ENCODE measurements at places on chromosomes 4 and X.

DNA sequence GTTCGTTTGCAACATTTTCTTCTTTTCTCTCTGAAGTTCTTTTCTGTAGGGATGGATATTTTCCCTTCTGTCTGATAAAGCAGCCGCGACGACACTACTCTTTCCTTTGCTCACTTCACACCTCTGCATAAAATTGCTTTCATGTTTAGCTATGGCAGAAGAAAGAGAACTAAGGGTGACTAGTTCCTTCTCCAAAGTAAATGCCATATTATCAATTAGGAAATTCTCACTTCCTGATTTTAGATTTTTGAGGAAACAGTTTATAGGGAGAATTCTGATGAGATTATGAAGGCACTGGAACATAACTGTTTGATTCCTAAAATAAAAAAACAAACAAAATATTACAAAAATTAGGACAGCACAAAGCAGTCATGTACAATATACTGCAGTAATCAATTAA is 29.2 kb downstream of the FANCB start:
- DNase-seq: no peak

DNA sequence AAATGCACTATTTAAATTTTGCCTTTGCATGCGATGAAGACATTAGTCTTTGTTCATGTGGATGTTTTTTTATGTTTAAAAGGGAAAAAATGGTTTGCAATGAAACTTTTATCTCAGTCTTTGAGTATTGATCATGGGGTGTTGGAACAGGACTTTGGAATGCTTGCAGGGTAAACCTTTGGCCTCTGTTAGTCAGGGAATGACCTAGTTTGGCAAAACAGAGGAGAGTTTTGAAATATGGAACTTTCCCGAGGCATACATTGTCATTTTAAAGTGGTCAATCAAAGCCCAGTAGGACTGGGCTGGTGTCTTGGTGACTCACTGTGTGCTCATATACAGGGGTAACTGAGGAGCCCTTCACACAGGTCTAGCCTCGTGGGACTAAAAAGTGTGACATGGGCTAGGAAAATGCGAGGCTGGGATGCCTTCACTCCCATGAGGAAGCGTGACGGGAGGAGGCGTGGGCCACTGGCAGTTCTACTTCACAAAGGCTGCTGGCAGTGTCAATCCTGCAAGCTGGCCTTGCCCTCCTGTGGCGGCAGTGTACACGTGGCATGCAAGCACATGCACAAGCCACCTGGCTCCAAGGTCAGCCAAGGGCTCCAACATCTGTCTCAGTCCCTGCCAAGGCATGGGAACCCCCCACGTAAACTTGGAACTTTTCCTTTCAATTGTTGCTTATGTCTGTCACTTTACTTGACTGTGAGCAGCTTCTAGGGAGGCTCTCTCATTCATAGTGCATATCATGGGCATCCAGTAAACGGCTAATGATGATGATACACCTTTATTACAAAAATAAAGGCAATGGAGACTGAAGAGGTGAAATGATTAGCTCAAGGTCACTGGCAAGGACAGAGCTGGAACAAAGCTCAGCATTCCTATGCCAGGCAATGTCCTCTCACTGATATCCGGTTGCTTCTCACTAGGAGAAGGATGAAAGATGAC is 5.2 kb upstream of the F11 start:
- no peak for DNase-seq

- DNase-seq: no peak
These were observed 697.3 kb upstream of the MAGEB2 start for GRCh38 chrX:29518100-29518499.

DNA sequence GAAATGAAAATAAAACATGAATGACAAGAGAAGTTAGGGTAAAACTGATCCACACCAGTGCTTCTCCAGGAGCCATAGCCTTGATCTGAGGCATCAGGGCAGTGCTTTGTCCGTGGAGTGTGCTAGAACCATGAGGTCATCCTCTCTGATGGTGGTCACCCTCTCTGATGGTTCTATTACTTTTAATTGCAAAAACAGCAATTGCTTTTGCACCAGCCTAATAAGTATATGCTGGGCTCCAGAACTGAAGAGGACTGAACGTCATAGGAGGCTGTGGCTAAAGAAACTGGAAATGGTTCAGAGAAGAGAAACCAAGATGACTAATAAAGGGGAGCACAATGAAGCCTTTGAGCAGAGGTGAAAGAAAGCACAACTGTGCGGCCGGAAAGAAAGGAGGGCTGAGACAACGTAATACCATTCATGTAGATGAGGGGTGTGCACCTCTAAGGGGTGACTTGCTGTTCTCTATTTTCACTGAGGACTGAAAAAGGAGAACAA is 17.0 kb upstream of the TMEM154 start:
- DNase-seq: peak; percentile 66

- DNase-seq: peak; percentile 18
These were observed 519 bp downstream of the FOXO4 start for GRCh38 chrX:71095981-71096759.

GRCh38 chr4:47551682-47552081 is 66.6 kb downstream of the ATP10D start:
- no peak for DNase-seq

DNA sequence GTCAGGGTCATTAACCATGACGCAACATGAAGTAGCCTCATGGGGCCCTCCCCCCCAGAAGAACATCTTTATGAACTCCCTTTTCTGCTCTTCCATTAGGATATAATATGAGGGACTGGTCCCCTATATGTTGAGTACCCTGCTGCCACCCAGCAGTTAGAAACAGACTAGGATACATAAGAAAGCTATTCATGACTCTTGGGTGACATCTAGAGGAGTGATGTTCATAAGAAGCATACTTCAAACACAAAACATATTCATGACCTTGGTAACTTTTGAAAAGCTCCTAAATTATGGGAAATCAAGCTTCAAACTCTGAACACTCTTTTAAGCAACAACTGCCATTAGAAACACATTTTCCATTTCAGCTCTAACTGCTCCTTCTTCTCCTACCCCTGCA is 155.2 kb upstream of the SPIN4 start:
- no peak for DNase-seq

- no peak for DNase-seq
These were observed 89.2 kb downstream of the TMEM144 start for GRCh38 chr4:158299459-158300007.

DNA sequence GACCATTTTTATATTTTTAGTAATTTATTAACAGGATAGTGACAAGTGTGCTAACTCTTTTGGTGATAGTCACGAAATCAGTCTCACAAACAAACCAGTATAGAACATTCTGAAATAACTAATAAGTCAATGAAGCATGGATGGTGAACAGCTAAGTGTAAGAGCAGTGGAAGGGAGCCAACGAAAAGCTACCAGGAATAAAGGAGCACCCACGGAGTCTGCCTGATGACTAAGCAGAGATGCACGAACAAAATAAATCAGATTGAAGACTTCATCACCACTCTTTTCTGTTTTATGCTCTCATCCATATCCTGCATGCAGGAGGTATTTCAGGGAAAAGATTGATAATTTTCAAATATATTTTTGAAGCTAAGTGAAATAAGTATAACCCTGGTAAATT is 891.1 kb upstream of the HS3ST1 start:
- no peak for DNase-seq

GRCh38 chr4:69830560-69831269 is 29.2 kb downstream of the SULT1E1 start:
- DNase-seq: no peak

DNA sequence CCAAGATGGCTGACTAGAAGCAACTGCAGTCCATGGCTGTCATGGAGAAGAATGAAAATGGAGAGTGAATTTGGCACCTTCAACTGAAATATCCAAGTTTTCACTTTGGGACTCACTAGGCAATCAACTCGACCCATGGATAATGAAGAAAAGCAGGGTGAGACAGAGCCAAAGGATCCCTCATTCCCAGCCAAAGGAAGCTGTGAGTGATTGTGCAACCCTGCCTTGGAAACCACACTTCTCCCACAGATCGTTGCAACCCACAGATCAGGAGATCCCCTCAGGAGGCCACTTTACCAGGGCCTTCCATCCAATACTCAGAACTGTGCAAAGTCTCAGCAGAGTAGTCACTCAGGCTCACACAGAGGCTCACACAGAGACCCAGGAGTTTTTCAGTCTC is 4.5 kb downstream of the CFAP299 start:
- DNase-seq: no peak

GRCh38 chr4:3472411-3473141 is 9.5 kb downstream of the DOK7 start:
- DNase-seq: no peak

DNA sequence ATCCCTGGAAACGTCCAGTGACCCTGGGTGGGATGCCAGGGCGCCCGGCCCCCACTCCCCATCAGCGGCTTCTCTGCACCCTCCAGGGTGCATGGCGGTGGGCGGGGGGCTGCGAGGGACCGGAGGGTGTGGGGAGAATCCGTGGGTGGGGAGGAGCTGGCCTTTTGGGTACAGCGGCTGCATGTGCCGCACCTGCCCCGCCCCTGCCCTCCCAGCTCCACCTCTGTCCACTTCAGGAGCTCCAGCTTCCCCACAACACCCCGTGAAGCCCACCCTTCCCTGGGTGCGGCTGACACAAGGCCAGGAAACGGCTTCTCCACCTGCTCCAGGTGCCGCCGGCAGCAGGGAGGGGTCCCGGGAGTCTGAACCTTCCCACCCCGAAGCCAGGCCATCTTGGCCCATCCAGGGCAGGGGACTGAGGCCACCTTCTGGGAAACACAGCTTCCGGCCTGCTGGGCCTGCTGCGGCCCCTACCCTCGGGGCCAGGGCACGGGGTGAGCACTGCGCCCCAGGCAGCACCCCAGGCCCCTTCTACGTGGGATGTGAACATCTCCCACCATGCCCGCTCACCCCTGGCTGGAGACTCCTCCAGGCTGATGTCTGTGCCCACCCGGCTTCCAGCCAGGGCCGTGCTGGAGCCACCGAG is 34.6 kb downstream of the CPLX1 start:
- DNase-seq: no peak

- no peak for DNase-seq
These were observed 744 bp downstream of the NPY5R start for GRCh38 chr4:163344147-163345125.

Measured in activated T-cell treated with anti-CD3 and anti-CD28 coated beads, Interleukin-2, amount 50 U/mL, for 72 hours (primary cell).